ENCODE measurements at places on chromosomes 6 and 20.

DNA sequence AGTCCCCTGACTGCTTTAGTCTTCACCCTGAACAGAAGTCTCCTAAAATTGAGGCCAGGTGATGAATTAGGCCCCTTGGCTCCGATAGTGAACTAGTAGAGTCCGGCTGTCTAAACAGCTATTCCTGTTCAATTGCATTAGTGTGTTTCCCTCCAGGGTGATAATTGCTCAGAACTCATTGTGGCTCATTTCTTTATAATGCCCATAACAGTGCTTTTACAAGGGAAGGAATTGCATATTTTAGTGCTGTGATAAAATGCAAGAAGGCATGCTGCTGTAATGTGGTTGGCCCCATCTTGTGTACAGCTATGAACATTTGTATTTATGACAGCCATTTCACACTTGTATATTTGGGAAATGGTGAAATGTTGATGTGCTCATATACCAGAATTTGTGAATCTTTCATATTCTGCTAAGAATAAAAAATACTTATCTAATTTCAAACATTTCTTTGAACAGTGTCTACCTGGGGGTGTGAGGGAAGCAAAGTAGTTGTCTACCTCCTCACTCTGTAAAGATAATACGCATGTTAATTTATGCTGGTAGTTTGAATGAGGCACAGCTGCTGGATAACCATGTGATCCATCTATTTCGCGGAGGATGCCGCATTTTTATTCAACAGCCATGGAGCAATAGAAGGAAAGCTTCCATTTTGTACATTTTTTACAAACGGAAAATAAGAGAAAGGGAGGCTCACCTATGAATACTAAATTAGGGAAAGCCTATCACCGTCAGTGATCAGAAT is 451.4 kb downstream of the NKAIN2 start:
- no peak for DNase-seq

GRCh38 chr20:25287631-25288290 is 39.9 kb downstream of the PYGB start:
- DNase-seq: no peak

- no peak for DNase-seq
These were observed 165.9 kb upstream of the CDYL start for GRCh38 chr6:4610256-4610655.

DNA sequence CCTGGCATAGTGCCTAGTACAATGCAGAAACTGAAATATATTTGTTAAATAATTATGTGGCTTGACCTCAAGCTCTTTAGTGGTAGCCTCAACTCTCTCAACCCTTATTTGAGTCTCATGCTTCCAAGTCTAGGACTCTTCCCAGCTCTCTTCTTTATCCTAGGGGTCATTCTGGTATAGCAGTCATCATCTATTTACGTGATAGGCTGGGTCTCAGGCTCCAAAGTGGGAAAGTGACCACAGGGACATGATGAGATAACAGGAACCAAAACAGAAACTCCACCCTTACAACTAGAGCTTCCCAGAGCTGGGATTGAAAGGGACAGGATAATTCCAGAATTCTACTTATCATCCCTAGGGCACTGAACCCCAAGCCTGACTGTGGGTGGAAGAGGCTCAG is 17.7 kb upstream of the MAP3K7 start:
- no peak for DNase-seq

GRCh38 chr6:155765275-155766194 is 309.9 kb upstream of the NOX3 start:
- DNase-seq: no peak

DNA sequence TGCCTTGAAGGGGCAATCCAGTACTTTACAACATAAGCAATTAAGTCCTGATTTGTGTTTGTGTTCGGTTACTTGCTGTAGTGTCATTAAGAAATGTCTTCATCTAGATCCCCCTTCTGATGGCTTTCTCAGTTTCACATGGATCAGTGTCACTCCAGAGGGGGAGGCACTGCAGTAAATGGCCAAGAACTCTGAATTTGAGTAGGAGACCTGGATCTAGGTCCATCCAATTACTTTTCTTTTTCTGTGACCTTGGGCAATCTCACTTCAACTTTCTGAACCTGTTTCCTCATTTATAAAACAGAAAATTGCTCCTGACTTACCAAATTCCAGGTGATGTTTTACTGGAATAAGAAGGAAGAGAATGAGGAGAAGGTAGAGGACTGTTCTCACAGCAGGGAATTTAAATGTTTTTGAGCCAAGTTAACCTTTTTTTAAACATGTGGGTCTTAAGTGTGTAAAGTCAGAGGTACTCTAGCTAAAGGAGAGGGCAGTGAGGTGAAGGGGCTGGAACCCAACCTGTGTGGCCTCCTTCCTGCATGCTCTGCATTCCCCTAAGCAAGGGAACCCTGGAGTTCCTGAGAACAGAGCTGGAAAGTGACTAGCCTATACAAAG is 285.5 kb downstream of the HACE1 start:
- DNase-seq: no peak

- no peak for DNase-seq
These were observed 91.9 kb downstream of the FOXF2 start for GRCh38 chr6:1481286-1481685.

GRCh38 chr20:35947489-35947888 is 6.8 kb downstream of the SCAND1 start:
- peak; percentile 51 for DNase-seq

DNA sequence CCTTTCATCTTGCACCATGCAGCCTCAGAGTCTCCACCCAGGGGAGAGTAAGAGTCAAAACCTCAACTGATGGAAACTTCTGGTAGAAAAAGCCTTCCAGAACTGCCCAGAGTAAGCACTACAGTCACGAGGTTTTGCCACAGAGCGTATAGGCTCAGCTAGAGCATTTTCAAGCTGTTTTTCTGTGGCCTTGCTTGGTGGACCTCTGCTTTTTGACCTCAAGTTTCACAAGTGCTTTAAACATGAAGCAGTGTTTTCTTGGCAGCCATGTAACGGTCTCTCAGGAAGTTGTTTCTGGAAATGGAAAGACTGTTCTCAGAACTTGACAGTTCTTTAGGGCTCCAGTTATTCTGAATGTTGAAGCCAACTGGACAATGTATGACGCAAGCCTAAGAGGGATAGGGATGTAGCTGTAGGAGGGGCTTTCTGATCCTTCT is 146.5 kb downstream of the ZDHHC14 start:
- no peak for DNase-seq

GRCh38 chr20:35226884-35227681 is 593 bp downstream of the MMP24 start:
- DNase-seq: peak; percentile 63

GRCh38 chr6:145012039-145012662 is 723.2 kb downstream of the EPM2A start:
- DNase-seq: no peak

GRCh38 chr6:170097505-170098427 is 193.1 kb downstream of the DLL1 start:
- no peak for DNase-seq

DNA sequence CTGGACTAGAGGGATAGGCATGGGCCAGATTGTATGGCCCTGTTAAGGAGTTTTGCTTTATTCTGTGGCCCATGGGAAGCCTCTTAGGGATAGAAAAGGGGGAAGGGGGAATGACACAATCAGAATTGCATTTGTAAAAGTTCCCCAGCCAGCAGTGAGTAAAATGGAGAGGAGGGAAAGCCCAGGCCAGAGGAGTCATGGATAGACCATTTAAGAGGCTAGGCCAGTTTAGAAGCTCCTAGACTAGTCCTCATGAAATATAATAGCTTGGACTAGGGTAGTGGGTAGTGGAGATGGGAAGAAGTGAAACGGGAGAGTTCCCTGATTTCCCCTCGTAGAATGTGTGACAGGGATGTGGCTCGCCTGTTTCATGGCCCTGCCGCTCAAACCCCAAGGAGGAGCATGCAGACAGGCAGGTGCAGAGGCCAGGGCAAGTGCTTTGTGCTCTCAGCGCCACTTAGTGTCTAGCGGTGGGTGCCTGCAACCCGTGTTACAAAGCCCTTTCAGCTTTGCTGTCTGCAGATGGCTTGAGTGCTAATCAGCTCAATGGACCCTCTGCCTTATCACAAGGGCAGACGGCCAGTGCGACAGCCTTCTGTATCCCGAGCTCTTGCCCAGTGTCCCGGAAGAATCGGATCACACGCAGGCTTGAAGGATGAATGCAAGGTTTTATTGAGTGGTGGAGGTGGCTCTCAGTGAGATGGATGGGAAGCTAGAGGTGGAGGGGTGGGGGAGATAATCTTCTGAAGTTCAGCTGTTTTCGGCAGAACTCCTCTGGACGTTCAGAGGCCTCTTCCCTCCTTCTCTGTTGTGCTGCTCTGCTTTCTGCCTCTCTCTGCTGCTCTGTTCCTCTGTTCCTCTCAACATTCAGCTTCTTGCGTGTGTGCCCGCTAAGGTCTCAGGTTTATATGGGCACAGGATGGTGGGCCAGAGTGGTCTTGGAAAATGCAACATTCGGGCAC is 141.1 kb downstream of the CEP57L1 start:
- DNase-seq: peak; percentile 89

DNA sequence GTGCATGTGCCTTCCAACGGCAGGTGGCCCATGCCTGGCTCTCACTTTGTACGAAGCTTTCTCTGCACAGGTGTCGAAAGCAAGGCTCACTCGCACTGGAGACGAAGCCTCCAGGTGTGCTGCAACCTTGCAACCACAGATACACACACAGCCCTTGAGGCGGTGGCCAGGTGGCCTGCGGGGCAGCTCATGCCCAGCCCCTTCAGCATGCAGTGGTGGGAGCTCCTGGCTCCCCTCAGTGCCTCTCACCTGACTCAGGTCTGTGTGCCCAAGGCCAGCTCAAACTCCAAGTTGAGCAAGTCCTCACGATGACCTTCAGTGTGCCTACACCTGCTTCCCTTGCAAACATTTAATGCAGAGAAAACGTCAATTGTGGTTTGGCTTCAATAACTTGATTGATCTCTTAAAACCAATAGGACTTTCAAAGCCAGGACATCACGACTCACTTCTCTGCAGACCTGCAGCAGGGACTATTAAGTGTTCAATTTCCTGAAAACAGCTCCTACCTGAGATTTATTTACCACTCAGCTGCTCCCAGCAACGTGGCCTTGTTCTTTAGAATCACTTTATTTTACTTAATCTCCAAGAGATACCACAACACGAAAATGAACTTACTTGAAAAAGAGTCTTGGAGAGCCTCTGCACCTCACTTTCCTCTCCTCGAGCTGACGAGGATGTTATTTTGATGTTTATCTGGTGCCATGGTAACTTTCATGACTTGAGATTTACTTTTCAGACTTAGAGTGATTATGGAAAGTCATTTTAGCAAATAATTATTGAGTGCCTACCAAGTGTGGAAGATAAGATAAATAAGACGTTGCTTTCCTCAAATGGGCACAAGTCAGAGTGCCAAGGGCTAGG is 86.3 kb downstream of the SLC22A23 start:
- DNase-seq: no peak

- no peak for DNase-seq
These were observed 17.8 kb upstream of the ASF1A start for GRCh38 chr6:118876198-118876597.

DNA sequence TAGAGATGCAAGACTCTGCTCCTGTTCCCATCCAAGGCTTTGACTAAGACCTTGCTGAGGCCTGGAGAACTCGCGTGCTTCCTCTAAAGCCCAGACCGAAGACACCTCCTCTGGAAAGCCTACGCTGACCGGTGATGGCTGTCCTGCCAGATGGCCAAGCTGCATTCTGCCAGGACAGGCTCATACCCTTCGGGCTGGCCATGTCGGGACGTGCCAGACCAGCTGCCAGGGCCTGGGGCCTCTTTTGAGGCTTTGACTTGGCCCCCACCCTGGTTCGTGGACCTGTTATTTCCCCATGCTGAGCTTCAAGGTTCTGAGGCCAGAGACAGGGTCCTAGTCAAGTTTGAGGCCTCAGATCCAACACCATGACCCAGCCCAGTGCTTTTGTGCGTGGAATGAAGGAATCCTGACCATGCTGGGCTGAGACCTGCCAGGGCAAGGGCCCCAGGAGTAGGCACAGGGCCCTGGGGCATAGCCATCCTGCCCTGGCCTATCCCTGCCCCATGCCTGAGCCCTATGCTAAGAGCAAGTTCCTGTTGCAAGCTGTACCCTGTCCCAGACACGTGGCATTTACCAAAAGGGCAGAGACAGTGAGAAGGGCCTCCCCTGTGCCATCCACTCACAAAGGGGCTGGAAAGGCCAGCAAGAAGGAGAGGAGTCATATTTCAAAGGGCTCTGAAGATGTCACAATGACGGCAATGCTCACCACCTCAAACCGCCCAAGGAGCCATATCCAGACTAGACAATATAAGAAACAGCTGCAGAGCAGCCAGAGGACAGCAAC is 42.8 kb downstream of the MRPL14 start:
- DNase-seq: peak; percentile 51

GRCh38 chr6:53578371-53578770 is 33.5 kb upstream of the GCLC start:
- DNase-seq: no peak

DNA sequence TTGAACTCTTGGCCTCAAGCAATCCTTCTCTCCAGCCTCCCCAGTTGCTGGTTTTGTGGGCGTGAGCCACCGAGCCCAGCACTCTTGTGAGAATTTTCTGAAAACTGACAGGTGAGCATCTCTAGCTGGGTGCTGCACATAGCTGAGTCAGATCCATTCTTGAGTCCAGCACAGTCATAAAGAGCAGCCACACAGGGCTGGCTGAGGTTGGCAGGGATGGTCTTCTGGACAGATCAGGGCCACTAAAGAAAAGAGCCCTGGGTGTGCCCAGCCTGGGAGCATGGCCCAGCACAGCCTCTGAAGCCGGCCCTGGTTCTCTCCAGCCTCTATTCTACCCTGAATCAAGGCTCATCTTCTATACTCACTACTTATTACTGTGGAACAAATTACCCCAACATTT is 11.5 kb downstream of the DLGAP4 start:
- no peak for DNase-seq

DNA sequence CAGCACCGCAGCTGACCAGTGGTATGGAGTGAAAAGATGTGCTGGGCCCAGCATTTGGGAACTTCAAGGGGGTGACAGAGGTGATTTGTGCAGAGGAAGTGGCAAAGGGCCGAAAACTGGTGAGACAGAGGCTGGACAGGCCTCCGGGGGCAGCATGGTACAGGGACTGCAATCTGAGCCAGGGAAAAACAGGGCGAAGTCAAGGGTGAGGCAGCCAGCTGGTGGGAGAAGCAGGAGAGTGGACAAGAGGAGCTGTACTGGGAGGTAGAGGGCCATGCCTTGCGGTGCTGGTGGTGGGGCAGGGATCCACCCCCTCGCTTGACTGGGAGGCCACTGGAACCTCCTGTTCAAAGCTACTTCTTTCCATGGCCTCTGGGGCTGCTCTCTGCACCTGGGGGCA is 7.3 kb upstream of the GFRA4 start:
- no peak for DNase-seq

DNA sequence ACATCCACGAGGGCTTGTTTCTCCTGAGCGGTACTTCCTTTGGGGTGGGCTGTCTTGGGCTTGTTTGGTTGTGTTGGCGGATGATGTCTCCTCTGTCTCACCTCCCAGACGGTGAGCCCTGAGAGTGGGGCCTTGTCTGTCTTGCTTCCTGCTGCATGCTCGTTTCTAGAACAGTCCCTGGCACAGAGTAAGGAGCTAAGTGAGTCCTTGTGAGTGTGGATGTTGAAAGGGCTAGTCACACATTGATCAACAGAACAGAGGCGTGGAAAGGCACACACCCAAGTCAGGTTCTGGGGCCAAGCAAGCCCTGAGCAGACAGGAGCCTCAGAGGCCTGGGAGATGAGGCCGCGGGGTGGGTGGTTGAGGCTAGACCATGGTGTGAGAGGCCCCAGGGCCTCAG is 111.0 kb downstream of the BMP7 start:
- no peak for DNase-seq
